Activated CD4-positive, alpha-beta T cell treated with anti-CD3 and anti-CD28 coated beads for 24 hours (primary cell): ENCODE measurements at places on chromosomes 2 and 18.

DNA sequence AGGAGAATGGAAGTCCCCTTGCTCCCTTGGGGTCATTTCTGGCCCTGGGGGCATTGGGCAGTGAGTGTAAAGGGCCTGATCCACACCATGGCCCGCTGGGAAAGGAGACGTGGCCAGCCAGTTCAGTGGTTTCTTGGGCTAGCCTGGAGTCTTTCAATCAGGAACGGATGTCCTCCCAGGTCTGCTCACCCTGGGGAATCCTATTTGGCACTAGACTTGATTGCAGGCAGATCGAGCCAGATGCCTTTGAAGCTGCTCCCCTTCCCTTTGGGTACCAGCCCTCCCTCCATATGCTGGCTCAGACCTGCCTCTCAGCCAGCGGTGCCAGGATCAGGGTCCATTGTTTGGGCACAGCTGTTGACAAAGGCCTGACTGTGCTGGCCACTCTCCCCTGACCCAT lies 11.0 kb downstream of the FBLN7 start:
- no peak for DNase-seq

DNA sequence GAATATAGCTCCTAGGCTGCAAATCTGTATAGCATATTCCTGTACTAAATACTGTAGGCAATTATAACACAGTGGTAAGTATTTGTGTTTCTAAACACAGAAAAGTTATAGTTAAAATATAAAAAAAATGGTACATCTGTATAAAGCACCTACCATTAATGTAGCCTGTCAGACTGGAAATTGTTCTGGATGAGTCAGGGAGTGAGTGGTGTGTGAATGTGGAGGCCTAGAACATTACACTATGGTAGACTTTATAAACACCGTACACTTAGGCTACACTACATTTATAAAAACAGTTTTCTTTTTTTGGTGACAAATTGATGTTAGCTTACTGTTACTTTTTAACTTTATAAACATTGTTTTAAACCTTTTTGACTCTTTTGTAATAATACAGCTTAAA lies 226.3 kb downstream of the CCDC85A start:
- DNase-seq: no peak

GRCh38 chr2:48865704-48866103 lies 110.2 kb upstream of the LHCGR start:
- no peak for DNase-seq

GRCh38 chr2:88754585-88755320 lies 63.3 kb downstream of the RPIA start:
- no peak for DNase-seq

DNA sequence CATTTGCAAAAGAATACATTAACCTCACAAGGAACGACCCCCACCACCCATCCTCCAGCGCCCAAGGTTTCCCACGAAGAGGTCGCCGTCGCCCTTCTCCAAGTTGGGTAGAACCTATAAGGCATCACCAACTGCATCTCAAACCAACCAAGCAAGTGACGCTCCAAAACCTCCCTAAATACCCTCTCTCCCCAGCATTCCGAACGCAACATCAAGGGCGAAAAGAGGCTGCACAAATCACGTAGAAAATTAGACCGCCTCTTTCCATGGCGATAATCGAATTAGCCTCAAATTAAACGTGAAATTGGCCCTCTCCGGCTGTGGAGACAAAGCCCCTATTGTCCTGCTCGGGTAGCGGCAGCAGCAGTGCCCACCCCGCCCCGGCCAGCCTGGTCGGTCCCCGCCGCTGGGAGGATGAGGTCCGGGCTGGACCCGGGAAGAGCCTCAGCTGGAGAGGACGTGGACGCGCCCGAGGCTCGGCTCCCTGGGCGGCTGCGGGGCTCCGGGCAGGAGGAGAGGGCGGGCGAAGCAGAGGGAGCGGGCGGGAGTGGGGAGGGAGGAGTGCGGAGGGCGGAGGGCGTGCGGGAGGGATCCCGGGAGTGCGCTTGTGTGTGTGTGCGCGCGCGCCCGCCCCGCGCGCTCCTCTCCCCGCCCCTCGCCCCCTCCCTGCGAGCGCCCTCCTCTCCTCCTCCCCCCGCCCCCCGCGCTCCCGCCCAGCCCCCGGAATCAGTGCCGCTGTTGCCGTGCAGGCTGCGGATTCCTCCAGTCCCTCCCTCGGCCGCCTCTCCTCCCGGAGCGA lies at the start of gene SPTBN1:
Gene SPTBN1 (plus strand): TSS at position 765 of the 799 bp plus-strand sequence. CDS start 70,092 bp downstream, outside the sequence.
- no peak for DNase-seq

DNA sequence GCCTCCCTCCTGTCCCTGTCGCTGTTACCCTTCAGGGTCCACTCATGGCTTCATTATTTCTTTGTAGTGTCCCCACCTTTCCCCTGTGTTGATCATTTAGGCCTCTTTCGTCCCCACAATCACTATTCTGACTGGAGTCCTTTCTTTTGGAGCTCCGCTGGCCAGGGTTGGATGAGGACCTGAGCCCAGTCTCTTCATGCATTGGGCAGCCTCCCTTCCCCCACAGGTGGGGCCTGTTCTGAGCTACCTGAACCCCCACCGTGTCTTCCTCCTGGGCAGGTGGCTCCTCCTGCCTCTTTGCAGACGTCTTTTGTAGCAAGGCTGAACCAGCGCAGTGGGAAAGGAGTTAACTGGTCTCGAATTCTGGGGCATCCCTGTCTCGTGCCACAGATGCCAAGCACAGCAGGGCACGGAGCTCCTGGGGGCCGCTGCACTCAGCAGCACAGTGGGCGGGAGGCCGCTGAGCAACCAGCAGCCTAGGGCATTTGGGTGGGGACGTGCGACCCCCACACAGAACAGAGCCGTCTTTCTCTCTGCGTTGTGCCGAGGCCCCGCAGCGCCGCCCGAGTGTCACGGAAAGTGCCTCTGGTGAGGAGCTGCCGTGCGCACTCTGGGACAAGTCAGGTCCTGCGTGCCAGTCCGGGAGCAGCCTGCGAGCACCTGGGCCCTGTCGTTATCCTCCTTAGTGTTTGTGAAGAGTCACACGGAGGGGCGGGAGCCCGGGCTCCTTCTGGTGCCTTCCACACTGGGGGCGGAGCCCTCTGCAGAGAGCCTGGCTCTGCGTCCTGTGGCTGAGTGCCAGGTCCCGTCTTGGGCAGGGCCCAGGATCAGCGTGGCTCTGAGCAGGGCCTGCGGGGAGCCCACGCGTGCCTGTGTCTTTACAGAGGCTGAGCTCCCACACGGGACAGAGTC lies 130.1 kb downstream of the NFATC1 start:
- DNase-seq: no peak

- DNase-seq: no peak
These were observed 51.6 kb upstream of the ATG16L1 start for GRCh38 chr2:233199870-233200269.

DNA sequence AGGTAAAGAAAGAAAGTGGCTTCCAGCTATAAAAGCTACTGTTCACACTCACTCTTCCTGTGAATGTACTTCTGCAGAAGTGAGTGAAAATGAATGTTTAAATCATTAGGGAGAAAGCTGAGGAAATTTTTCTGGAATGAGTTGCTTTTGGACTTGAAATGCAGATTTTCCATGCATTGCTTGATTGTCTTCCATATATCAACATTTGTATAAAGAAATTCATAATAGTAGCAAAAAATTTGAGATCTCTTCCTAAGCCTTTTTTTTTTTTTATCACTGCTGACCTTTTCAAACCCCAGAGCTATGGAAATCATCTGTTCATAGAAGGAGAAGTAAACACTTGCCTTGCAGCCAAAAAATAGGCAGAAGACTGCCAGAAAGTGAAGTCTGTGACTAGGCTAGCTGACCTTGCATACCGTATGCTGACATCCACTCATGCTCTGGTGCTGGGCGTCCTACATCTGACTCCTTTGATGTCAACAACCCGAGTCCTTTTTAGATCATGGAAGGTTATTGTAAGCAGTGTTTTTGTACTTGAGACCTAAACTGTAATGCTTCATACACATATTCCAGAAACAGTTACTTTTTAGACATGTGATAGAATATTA lies 154.5 kb upstream of the RASGRP3 start:
- DNase-seq: no peak

DNA sequence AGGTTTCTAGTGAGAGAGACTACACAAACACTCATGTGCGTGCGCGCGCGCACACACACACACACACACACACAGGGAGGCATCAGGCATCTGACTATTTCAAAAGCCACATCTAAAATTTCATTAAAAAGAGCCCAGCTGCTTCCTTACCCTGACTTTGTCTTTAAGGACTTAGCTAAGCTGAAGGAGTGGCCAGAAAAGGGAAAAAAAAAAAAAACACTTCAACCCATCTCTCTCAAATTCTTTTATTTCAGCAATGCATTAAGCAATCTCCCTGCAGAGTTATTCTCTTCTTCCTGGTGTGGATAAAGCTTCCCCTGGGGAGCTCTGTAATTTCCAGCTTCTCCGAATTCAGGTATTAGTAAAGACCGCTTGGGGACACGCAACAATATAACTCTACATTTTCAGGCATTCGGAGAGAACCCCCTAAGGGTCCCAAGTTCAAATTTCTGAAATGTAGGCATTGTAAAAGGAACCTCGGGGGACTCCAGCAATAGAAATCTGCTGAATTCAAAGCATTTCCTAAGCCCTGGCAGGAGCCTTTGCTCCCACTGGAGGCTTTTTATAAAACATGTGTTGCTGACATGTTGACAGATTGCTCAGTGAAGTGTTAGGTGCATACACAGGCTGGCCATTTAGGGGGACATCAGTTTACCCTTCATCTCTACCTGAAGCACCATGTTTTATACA lies 67.0 kb downstream of the ZNF521 start:
- no peak for DNase-seq

DNA sequence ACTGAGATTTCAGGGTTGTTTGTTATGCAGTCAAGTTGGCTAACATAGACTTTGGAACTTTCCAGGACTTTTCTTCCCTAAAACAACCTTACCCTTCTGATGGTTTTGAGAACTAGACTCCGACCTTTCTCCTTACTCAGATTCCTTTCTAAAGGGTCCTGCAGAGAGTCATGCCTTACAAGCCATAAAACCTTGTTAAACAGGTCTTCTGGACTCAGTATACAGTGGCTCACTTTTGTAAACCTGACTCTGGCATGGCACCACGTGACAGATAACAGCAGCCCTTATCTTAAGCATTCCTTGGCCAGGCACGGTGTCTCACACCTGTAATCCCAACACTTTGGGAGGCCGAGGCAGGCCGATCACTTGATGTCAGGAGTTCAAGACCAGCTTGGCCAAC lies 253.2 kb upstream of the RAB6C start:
- no peak for DNase-seq

GRCh38 chr2:223747392-223748042 lies 89.9 kb downstream of the AP1S3 start:
- no peak for DNase-seq

GRCh38 chr18:2956056-2956455 lies 56.9 kb downstream of the LPIN2 start:
- DNase-seq: no peak

DNA sequence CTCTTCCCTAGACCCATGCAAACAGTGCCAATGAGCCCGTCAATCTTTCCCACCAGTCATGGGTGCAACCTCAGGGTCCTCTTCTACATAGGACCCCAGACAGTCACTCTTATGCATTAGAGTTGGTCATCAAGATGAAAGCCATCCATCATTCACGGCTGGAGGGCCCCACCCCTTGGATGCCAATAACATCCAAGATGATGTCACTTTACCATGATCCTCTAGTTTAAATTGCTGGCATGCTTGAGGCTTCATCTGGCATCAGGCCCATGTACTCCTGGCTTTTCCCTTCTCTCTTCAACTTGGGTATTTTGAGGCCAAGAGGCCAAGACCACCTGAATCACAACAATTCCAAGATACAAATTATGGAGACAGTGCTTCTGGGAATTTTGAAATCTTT lies 91.1 kb upstream of the MAPK4 start:
- no peak for DNase-seq

GRCh38 chr2:75200140-75201096 lies 1.1 kb upstream of the TACR1 start:
- DNase-seq: no peak

DNA sequence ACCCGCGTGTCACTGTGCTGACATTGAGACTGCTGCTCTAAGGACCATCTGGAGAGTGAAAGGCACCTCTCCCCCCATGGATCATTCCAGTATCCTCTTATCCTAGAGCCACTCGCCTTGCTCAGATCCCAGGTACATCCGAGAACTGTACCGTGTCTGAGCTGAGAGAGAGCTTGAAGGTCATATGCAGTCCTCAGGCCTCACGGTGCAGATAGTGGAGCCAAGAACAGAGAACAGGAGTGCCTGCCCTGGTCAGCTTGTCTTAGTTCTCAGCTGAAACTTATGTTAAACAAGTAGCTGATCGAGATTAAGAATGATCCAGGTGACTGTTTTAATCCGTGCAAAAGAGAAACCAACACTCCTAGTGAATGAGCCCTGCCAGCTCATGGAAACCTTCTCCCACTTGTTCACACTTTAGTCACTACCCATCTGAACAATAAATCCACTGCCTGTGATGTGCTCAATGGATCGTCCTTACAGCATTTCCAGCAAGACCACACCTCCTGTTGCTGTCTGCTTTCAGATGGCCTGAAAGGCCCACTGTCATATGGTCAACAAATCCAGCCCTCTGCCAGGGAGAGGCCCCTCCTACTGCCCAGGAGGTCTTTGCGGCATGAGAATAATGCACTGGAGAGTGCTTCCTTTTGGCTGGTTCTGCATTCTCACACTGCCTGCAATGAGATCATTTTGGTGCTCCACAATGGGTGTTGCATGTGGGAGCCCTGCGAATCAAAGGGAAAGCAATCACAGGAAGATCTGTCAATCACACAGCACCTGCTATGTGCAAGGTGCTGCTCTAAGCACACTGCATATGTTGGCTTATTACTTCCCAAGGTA lies 43.7 kb upstream of the APCDD1 start:
- DNase-seq: no peak
